ENCODE measurements at places on chromosomes 12 and 14.

DNA sequence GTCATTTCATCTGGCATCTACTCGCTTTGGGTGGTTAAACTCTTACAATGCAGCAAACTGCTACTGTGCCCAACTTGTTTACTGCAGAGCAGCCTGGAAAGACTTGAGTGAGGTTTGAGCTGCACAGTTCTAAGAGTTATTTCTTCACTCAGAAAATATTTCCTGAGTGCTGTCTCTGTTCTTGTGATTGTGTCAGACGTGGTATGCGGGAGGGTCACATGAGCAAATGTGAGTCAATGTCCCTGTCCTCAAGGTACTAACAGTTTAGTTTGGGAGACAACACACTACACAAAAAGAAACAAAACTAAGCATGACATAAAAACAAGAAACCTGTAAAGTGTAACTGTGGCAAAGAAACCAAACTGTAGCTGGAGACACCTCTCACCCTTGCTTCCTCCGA, 32.4 kb downstream of the FLVCR2 start:
- DNase-seq, result no peak

GRCh38 chr12:2068653-2069052, 15.9 kb downstream of the CACNA1C start:
- no peak for DNase-seq

- DNase-seq, result no peak
Measured at GRCh38 chr12:121611306-121611705, 15.0 kb upstream of the ORAI1 start.

DNA sequence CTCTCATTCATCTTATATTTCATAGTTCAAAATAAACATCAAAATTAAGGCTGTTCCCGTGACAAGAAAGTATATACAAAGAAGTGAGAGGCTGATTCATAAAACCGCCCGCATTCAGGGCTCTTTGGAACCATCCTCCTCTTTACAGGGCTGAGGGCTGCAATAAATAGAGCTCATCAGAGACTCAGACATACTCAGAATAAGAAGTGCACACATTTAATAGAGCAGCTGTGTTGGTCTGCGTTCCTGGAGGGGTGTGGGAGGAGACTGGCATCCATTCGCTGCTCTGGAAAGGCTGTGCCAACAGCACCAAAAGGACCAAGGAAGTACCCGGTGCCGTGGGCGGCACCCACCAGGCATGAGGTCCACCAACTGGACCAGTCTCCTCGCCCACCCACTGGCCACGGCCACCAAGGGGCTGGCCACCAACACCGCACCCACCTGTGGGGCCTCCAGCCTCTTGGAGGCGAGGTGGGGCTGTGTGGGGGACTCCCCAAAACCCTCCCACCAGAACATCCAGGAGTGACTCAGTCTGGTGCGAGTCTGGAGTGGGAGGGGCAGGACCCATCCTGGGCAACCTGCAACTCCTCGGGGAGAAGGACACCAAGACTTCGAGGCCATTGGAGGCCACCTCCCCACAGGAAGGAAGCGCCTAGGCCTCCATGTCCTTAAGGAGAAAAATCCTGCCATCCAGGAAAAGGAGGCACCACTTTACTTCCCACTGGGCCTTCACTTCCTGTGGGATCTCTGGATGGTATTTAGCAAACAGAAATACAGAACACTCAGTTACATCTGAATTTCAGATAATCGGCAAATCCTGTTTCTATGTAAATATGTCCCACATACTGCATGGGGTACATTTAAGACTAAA, 32.7 kb downstream of the VCPKMT start:
- no peak for DNase-seq

DNA sequence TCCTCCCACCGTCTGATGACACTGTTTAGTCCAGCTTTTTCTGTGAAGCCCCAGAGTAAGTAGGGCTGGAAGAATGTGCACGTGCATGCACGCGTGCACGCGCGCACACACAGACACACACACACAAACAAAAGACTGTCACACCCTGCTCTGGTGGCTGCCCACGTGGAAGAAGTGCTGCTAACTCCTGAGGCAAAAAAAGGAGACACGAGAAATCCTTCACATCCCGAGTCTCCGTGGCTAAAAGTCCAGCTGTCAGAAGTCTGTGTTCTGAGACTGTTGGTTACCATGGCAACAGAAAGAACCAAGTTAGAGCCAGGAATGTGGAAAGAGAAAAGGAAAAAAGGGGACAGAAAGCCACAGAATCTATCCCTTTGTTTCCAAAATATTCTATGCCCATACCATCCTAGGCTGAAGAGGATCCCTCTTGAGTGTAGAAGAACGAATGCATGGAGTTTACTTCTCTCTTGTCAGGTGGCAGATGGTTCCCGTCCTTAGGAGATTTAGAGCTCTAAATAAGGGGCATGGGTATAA, 1.6 kb upstream of the C12orf71 start:
- no peak for DNase-seq
